ENCODE measurements at places on chromosomes 12 and 14. TPM values are rescaled to one million over a fixed set of nuclear protein-coding genes. Genes with fewer than 3 reads are reported as not detected.
A peak's percentile ranks its signal among the peaks of the same experiment; 100 is the strongest.

DNA sequence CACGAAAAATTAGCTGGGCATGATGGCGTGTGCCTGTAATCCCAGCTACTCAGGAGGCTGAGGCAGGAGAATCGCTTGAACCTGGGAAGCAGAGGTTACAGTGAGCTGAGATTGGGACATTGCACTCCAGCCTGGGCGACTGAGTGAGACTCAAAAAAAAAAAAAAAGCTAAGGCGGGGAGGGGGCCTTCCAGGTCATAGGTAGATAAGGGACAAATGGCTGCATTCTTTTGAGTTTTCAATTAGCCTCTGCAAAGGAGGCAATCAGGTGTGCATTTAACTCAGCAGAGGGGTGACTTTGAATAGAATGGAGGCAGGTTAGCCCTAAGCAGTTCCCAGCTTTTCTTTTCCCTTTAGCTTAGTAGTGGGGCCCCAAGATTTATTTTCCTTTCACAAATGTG, 743 bp upstream of the AACS start:
- peaks cover 16% of the 10 kb centered on the region for H3K4me1 ChIP-seq
- H3K36me3 ChIP-seq, result no peaks in the 10 kb centered on the region
- no peak overlapping the region for H3K27ac ChIP-seq
- no peaks in the 10 kb centered on the region for H3K27me3 ChIP-seq

DNA sequence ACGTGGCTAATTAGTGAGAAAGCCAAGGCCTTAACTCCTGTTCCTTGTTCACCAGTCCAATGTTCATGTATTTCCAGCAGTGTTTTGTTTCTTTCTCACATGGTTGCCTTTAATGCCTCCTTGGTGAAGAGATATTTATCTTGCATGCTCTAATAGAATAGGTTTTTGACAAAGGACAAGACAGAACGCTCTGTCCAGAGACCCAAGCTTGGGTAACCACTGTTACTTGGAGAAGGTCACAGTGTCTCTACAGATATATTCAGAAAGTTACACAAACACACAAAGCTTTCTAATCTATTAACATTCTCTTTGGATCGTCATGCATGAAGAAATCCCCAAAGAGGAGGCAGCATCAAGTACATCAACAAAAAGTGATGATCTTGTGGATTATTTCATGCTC, 33.1 kb downstream of the RERG start:
- H3K27me3 ChIP-seq, result no peaks in the 10 kb centered on the region
- H3K4me3 ChIP-seq, result no peak overlapping the region
- DNase-seq, result no peak
- no peak overlapping the region for H3K27ac ChIP-seq

- H3K4me3 ChIP-seq, result no peak overlapping the region
- no peak for DNase-seq
- H3K36me3 ChIP-seq, result no peaks in the 10 kb centered on the region
- H3K27ac ChIP-seq, result no peak overlapping the region
These were observed 583.5 kb upstream of the TBX3 start for GRCh38 chr12:115267464-115267863.

- H3K4me3 ChIP-seq, result no peak overlapping the region
- no peak for DNase-seq
- peaks cover 40% of the 10 kb centered on the region for H3K4me1 ChIP-seq
- H3K27ac ChIP-seq, result no peak overlapping the region
- H3K36me3 ChIP-seq, result no peaks in the 10 kb centered on the region
These were observed 7.1 kb upstream of the PGF start for GRCh38 chr14:74962493-74962892.

C3AR1 gene
- total RNA-seq, result not detected

DNA sequence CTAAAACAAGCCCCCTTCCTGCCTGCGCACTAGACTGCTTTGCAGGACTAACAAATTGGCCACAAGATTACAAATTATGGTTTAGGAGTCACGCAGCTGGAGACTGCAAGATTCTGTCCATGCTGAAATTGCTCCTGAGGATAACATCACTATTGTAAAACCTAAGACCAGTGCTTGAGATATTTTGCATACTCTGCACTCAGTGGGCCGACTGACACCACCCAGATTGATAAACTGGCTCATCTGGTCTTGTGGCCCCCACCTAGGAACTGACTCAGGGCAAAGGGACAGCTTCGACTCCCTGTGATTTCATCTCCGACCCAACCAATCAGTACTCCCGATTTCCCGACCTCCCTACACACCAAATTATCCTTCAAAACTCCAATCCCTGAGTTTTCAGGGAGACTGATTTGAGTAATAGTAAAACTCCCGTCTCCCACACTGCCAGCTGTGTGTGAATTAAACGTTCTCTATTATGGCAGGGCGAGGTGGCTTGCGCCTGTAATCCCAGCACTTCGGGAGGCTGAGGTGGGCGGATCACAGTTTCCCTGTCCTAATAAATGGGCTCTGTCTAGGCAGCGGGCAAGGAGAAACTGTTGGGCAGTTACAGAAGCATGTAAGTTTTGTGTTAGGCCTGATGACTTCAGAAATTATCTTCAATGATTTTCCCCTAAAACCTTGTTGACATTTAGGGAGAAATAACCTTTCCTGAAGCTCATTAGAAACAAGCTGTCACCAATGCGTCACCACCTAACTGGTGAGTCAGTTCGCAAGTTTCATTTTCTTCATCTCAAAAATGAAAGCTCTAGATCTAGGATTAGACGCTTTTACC, 5.3 kb upstream of the UBC start:
- H3K4me3 ChIP-seq, result peak overlapping the region; percentile 64
- H3K27ac ChIP-seq, result peak overlapping the region; percentile 100
- no peaks in the 10 kb centered on the region for H3K36me3 ChIP-seq
- no peaks in the 10 kb centered on the region for H3K27me3 ChIP-seq
- peaks cover 73% of the 10 kb centered on the region for H3K4me1 ChIP-seq

DNA sequence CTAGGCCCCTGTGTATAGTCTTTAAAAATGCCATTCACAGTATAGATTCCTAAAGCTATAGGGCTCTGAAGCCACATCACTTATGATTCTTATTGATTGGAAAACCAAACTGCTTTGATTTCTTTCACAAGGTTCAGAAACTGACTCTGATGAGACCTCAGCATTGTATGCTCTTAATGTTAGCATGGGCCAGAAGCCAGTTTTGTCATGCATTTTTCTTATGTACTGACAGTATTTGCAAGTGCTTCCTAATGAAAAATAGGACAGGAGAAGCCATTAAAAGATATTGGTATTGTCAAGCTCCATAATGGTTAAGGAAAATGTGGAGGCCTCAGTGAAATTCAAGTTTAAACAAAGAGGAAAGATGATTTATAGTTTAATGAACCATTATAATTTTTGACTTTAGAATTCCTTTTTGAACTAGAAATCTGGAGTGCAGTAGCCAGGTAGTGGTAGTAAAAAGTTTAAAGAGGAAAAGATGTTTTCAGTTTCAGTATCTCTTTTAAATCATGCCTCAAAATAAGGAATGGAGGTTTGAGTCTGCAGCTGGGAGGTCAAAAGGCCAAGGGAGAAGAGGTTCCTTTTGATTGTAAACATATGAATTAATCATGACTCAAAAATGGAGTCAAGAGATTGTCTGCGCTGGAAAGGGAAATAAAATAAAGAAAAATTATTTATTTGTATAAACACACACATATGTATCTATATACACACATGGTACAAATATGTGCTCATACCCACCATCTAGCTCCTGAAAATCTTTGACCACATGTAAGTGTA, 388.1 kb upstream of the PRICKLE1 start:
- H3K36me3 ChIP-seq, result no peaks in the 10 kb centered on the region
- H3K27ac ChIP-seq, result no peak overlapping the region
- no peaks in the 10 kb centered on the region for H3K27me3 ChIP-seq
- no peak overlapping the region for H3K4me3 ChIP-seq
- no peak for DNase-seq

ACSM4 gene
- not detected for total RNA-seq

GRCh38 chr14:73788701-73789551, 62.7 kb upstream of the PTGR2 start:
- DNase-seq, result no peak
- no peaks in the 10 kb centered on the region for H3K27me3 ChIP-seq
- no peaks in the 10 kb centered on the region for H3K36me3 ChIP-seq
- 0 out of 2 replicates have a peak overlapping the region, but pooled peaks have one; percentile 71 for H3K4me3 ChIP-seq

DNA sequence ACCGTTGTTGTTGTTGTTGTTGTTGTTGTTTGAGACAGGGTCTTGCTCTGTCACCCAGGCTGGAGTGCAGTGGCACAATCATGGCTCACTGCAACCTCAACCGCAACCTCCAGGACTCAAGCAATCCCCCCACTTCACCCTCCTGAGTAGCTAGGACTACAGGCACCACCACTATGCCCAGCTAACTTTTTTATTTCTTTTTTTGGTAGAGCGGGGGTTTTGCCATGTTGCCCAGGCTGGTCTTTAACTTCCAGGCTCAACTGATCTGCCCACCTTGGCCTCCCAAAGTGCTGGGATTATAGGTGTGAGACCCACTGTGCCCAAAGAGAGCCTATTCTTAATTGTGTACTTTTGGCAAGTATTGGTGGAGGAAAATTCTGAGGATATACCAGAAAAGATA, 25.7 kb downstream of the MOK start:
- DNase-seq, result no peak
- H3K4me3 ChIP-seq, result peak overlapping the region; percentile 2
- peaks cover 16% of the 10 kb centered on the region for H3K36me3 ChIP-seq
- H3K4me1 ChIP-seq, result peaks cover 78% of the 10 kb centered on the region
- H3K27ac ChIP-seq, result peak overlapping the region; percentile 95

Measured in PC-9 (cell line).